ENCODE measurements at places on chromosomes 5 and 9.

- no peak for DNase-seq
- no peaks in the 10 kb centered on the region for H3K4me1 ChIP-seq
- no peak overlapping the region for H3K27ac ChIP-seq
- H3K4me3 ChIP-seq: no peak overlapping the region
- H3K27me3 ChIP-seq: peaks cover 3% of the 10 kb centered on the region
These were observed 96.3 kb upstream of the VCAN start for GRCh38 chr5:83375049-83375745.

DNA sequence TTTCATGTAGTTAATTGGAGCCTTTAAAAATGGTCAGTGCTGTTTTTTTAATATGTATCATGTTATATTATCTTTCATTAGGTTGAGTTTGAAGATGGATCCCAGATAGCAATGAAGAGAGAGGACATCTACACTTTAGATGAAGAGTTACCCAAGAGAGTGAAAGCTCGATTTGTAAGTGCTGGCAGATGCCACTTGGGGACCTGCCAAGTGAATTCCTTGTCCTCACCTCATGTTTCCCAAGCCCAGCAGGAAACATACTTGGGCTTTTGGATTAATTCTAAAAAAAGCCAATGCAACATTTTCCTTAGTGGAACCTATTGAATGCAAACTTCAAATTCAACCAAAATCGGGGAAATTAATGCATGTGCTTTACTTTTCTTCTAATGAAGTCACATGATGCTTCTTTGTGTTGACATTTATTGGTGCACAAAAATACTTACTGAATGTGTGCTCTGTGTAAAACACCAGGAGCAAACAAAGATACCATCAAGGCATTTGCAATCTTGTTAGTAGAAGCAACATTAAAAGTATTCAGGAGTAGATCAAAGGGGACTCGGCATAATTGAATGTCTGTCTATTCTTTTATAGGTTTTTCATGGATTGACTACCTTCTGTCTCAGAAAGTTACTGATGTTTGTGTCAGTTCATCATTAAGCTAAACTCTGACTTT is 412.1 kb downstream of the KDM4C start:
- H3K36me3 ChIP-seq: peaks cover 30% of the 10 kb centered on the region
- DNase-seq: no peak
- no peak overlapping the region for H3K4me3 ChIP-seq
- no peak overlapping the region for H3K27ac ChIP-seq

DNA sequence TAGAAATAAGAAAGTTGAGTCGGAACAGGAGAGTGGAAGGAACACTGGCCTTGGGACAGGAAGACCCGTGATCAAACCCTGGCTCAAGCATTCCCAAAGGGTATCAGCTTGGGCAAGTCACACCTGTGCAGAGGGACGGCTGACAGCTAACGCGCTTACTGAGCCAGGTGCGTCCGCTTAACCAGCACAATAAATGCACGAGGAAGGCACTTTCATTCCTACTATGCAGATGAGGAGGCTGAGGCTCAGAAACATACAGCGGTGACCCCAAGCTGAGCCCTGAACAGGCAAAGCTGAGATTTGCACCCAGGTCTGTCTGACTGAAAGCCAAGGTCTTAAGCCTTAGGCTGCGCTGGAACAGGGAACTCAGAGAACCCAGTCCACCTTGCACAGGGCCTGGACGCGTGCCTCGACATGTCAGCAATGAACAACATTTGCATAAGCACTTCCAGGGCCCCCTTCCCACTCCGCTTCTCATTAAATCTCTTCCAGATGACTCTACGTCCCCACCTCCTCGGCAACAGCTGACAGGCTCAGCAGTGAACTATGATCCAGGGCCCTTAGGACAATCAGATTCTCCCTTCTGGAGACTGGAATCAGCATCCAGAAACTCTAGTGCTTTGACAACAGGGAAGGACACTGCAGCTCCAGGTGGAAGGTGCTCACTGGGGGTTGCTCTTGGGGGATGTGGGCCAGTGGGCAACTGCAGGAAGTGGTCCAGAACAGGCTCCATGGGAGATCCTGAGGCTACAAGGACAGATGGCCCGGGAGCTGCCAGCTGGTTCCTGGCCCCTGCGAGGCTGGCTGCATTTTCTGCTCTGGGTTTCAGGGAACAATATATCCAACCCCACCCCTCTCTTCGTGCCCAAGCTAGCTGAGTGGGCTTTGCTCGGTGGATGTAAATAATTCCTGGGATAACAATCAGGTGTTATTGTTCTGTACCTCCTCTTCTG is 35.2 kb downstream of the SH3PXD2B start:
- no peaks in the 10 kb centered on the region for H3K36me3 ChIP-seq
- H3K4me3 ChIP-seq: no peak overlapping the region
- no peak overlapping the region for H3K27ac ChIP-seq
- peaks cover 2% of the 10 kb centered on the region for H3K27me3 ChIP-seq

DNA sequence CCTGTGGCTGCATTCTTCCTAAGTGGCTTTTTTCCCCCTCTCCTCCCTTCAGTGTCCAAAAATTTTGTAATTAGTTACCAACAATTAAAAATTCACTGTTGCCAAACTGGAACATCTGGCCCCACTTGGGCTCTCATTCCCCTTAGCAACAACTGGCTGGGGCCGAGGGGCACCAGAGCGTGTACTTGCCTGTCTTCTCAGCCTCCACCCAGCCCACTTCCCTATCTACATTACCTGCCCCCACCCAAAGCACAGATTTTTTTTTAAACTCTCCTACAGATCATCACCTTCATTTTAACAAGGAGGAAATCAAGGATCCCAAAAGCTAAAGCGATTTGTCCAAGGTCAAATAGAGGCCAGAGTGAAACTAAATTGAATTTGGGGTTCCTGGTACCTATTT is 278.8 kb downstream of the EBF1 start:
- H3K27ac ChIP-seq: no peak overlapping the region
- DNase-seq: no peak
- H3K27me3 ChIP-seq: no peaks in the 10 kb centered on the region
- H3K4me1 ChIP-seq: peaks cover 21% of the 10 kb centered on the region
- H3K36me3 ChIP-seq: peaks cover 8% of the 10 kb centered on the region

Measured in activated naive CD8-positive, alpha-beta T cell treated with anti-CD3 and anti-CD28 coated beads, Interleukin-2, amount 10 ng/mL, durations not matched to agents 7 days and 5 days (primary cell).